ENCODE measurements at places on chromosomes 6 and 20. TPM values are rescaled to one million over a fixed set of nuclear protein-coding genes. Genes with fewer than 3 reads are reported as not detected.

The MRPS18B gene
- 40.9 TPM for total RNA-seq

The DEFB116 gene
- not detected for total RNA-seq

The PAX1 gene
- not detected for total RNA-seq

The PDE7B gene
- total RNA-seq, result 3.4 TPM

The LST1 gene
- 9.3 TPM for total RNA-seq

The PDYN gene
- not detected for total RNA-seq

The SLC2A10 gene
- total RNA-seq, result 18.5 TPM

The PPIL1 gene
- 26.8 TPM for total RNA-seq

DNA sequence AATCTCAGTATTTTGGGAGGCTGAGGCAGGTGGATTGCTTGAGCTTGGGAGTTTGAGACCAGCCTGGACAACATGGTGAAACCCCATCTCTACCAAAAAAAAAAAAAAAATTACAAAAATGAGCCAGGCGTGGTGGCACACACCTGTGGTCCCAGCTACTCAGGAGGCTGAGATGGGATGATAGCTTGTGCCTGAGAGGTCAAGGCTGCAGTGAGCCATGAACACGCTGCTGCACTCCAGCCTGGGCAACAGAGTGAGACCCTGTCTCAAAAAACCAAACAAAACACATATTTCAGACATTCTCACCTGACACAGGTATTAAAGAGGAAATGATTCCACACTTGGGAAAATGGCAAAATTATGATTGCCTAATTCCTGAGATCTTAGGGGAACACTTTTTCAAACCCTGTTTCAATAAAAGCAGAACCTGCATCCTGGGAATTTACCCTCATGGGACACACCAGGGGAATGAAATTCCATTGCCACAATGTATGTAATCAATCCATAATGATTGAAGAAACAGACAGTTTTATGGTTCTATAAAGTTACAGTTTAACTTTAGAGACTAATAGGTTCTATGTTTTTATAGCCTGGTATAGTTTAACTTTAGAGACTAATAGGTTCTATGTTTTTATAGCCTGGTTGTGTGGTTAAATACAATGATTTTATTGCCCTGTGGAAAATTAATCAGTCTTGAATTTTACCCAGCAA is 29.6 kb upstream of the DNAAF9 start:
- no peaks in the 10 kb centered on the region for H3K27me3 ChIP-seq
- no peaks in the 10 kb centered on the region for H3K36me3 ChIP-seq
- no peak overlapping the region for H3K27ac ChIP-seq
- DNase-seq, result no peak
- no peak overlapping the region for H3K4me3 ChIP-seq
- H3K4me1 ChIP-seq, result no peaks in the 10 kb centered on the region

DNA sequence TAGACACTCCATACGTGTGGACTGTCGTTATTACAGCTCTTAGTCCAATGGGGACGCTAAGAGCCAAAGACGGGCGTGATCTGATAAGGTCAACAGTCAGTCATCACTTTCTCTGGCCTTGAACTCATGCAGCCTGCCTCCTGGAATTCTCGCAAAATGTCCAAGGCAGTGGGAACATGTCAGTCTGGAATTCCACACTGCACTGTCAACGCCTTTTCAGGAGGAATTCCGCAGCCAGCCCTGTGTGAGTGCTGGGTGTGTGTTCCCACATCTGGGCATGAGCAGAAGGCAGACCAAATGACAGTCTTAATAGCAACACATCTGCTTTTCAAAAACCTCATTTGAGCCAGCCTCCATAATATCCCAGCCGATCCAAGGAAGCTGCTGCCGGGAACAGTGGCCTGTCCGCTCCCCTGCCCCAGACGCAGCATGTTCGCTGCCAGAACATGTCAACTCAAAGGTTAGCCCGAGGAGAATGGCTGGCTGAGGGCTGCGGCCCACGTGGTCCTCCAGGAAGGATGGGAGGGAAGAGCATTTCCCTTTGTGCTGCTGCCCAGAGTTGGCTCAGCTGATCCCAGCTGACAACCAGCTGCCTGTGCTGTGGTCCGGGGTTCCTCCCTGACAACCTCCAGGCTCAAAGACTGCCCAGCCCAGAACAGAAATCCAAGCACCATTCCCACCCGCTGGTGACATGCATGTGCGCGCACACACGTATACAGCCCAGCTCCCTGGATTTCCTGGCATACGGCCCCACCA is 103.1 kb downstream of the SULF2 start:
- peaks cover 38% of the 10 kb centered on the region for H3K4me1 ChIP-seq
- H3K27me3 ChIP-seq, result no peaks in the 10 kb centered on the region
- H3K4me3 ChIP-seq, result no peak overlapping the region
- H3K27ac ChIP-seq, result peak overlapping the region; percentile 70
- peaks cover 3% of the 10 kb centered on the region for H3K36me3 ChIP-seq

- H3K4me3 ChIP-seq, result peak overlapping the region; percentile 2
- H3K4me1 ChIP-seq, result peaks cover 18% of the 10 kb centered on the region
- H3K27me3 ChIP-seq, result no peaks in the 10 kb centered on the region
These were observed 268.2 kb downstream of the SYNE1 start for GRCh38 chr6:152368751-152369624.

- DNase-seq, result no peak
- H3K4me3 ChIP-seq, result peak overlapping the region; percentile 40
- peaks cover 56% of the 10 kb centered on the region for H3K27me3 ChIP-seq
- H3K36me3 ChIP-seq, result no peaks in the 10 kb centered on the region
- H3K4me1 ChIP-seq, result peaks cover 40% of the 10 kb centered on the region
These were observed 1.6 kb downstream of the INSM1 start for GRCh38 chr20:20369250-20370093.

GRCh38 chr6:138979365-138979764 is 8.7 kb downstream of the REPS1 start:
- no peaks in the 10 kb centered on the region for H3K36me3 ChIP-seq
- DNase-seq, result no peak
- H3K27me3 ChIP-seq, result no peaks in the 10 kb centered on the region
- H3K4me1 ChIP-seq, result peaks cover 41% of the 10 kb centered on the region
- no peak overlapping the region for H3K4me3 ChIP-seq
- H3K27ac ChIP-seq, result no peak overlapping the region

DNA sequence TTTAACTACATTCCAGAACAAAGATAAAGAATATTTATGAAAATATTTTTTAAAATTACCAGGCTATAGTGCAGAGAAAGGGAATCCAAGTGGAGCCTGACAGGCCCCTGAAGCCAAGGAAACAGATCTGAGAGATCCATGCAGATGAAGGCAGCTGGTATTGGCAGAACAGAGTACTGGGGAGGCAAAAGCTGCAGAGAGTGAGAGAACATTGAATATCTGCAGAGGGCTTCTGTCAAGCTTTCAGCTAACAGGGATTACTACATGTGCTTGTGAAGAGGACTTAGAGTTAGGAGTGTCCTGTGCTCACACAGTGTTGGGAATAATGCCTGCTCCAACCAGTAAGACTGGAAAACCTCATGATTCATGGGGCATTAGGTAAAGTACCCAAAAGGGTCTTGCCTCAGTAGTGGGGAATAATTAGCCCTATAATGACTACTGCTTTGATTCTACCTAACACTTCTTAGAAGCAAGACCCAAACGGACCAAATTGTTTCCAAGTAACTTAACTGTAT is 657.2 kb downstream of the DHX35 start:
- H3K4me3 ChIP-seq, result no peak overlapping the region
- no peaks in the 10 kb centered on the region for H3K27me3 ChIP-seq
- DNase-seq, result peak; percentile 29
- H3K36me3 ChIP-seq, result no peaks in the 10 kb centered on the region
- no peaks in the 10 kb centered on the region for H3K4me1 ChIP-seq
- no peak overlapping the region for H3K27ac ChIP-seq

GRCh38 chr20:1927217-1927616 is 32.0 kb downstream of the SIRPA start:
- H3K36me3 ChIP-seq, result peaks cover 26% of the 10 kb centered on the region
- no peaks in the 10 kb centered on the region for H3K27me3 ChIP-seq
- no peak for DNase-seq
- peaks cover 5% of the 10 kb centered on the region for H3K4me1 ChIP-seq
- H3K27ac ChIP-seq, result no peak overlapping the region

DNA sequence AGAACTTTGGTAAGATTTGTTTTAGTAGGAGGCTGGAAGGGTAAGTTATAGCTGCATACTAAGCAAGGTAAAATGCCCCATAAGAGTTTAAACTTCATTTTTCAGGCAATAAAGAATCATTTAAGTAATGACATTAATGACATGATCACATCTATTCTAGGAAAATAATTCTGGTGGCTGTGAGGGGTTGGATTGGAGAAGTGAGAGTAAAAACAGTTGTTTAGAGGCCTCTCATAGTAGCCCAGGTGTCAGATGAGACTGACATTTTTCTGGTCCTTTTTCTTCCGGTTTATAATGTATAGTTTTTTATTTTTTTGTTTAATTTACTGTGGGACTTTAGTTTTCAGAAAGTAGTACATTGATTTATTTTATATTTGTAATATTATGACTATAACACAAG is 40.8 kb downstream of the ITCH start:
- H3K4me1 ChIP-seq, result peaks cover 41% of the 10 kb centered on the region
- no peaks in the 10 kb centered on the region for H3K27me3 ChIP-seq
- peaks cover 8% of the 10 kb centered on the region for H3K36me3 ChIP-seq
- H3K4me3 ChIP-seq, result no peak overlapping the region

GRCh38 chr6:40194447-40195170 is 260.3 kb upstream of the MOCS1 start:
- H3K4me3 ChIP-seq, result no peak overlapping the region
- H3K4me1 ChIP-seq, result no peaks in the 10 kb centered on the region
- H3K27me3 ChIP-seq, result no peaks in the 10 kb centered on the region
- DNase-seq, result peak; percentile 90
- no peaks in the 10 kb centered on the region for H3K36me3 ChIP-seq

DNA sequence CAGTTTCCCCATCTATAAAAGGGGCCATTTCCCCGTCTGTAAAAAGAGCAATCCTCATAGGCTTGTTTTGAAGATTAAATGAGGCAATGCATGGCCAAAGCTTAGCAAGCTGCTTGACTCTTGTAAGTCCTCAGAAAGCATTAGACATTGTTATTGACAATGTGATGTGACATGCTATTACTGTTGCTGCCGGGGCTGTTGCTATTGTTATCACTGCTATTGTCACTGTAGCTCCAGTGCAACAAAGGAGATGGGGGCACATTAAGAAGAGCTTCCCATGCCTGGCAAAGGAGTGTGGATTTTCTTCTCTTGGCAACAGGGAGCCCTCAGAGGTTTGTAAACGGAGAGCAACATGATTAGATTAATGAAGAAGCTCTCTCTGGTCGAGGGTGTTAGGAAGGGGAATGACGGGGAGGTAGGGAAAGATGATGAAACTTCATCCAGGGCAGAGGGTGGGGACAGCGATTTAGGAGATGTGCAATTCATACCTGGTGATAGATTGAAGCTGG is 33.1 kb upstream of the FAM83D start:
- no peaks in the 10 kb centered on the region for H3K36me3 ChIP-seq
- peaks cover 12% of the 10 kb centered on the region for H3K4me1 ChIP-seq
- no peaks in the 10 kb centered on the region for H3K27me3 ChIP-seq
- no peak overlapping the region for H3K27ac ChIP-seq
- no peak for DNase-seq

DNA sequence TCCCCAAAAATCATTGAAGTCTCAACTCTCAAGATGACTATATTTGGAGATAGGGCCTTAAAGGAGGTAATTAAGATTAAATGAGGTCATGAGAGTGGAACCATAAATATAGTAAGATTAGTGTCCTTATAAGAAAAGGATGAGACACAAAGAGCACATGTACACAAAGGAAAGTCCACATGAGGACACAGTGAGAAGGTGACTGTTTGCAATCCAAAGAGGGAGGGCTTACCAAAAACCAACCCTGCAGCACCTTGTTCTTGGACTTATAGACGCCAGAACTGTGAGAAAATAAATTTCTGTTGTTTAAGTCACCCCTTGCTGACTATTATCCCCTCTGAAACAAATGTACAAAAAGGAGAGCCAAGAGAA is 150.4 kb upstream of the SMLR1 start:
- no peaks in the 10 kb centered on the region for H3K4me1 ChIP-seq
- H3K36me3 ChIP-seq, result no peaks in the 10 kb centered on the region
- no peak overlapping the region for H3K27ac ChIP-seq
- DNase-seq, result no peak
- no peaks in the 10 kb centered on the region for H3K27me3 ChIP-seq
- H3K4me3 ChIP-seq, result no peak overlapping the region

DNA sequence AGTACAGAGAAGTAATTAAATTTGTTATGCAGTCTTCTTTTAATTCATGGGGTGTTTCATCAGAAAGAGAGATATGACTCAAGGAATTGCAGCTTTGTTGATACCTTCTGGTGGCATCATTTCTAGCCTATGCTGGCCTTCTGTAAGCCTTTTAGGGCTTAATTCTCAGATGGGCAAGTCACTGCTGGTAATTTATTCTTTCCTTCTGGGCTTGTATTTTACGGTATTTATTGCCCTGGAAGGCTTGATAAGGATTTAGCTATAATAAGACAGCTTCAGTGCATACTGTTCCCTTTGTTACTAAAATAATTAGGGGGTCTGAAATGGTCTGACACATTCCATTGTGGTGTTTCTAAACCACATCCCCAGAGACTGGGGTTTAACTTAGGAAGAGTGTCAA is 57.9 kb upstream of the EMILIN3 start:
- H3K27ac ChIP-seq, result no peak overlapping the region
- no peak overlapping the region for H3K4me3 ChIP-seq
- H3K4me1 ChIP-seq, result peaks cover 36% of the 10 kb centered on the region
- H3K36me3 ChIP-seq, result peaks cover 29% of the 10 kb centered on the region
- no peak for DNase-seq

DNA sequence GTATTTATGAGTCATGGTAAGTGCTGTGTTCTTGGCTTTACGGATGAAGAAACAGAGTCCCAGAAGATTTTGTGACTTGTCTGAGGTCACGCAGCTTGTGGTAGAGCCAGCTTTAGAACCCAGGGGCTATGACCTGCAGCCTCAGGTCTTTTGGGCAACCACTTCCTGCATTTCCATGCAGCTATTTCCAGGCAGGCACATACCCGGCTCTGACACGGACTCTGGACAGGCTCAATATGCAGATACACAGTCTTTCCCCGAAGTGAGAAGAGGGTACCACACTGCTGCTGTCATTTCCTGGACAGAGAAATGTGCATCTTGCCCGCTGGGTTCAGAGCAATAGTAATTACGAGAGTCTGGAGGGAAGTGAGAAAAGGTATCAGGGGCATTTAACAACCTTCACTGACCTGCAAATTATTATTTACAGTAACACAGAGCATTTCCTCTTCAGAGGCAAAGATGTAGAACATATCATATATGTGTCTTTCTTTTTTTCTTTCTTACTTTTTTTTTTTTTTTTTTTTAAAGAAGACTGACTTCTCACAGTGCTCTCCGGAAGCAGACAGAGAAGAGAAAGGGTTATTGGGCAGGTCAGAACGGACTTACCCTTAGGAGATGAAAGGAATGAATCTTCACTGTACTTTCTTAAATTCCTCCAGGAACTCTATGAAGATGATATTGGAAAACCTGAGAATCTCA is 185.1 kb downstream of the CLIC5 start:
- H3K4me3 ChIP-seq, result no peak overlapping the region
- H3K27me3 ChIP-seq, result no peaks in the 10 kb centered on the region
- no peaks in the 10 kb centered on the region for H3K36me3 ChIP-seq
- no peak for DNase-seq
- H3K27ac ChIP-seq, result no peak overlapping the region
